ENCODE measurements at places on chromosomes 12 and 14.

GRCh38 chr12:11833174-11833895, 183.9 kb downstream of the ETV6 start:
- no peak for DNase-seq

- DNase-seq, result no peak
Measured at GRCh38 chr12:13843841-13844240, 137.6 kb downstream of the GRIN2B start.

- DNase-seq, result no peak
Measured at GRCh38 chr14:104104076-104104901, 18.8 kb downstream of the ASPG start.

DNA sequence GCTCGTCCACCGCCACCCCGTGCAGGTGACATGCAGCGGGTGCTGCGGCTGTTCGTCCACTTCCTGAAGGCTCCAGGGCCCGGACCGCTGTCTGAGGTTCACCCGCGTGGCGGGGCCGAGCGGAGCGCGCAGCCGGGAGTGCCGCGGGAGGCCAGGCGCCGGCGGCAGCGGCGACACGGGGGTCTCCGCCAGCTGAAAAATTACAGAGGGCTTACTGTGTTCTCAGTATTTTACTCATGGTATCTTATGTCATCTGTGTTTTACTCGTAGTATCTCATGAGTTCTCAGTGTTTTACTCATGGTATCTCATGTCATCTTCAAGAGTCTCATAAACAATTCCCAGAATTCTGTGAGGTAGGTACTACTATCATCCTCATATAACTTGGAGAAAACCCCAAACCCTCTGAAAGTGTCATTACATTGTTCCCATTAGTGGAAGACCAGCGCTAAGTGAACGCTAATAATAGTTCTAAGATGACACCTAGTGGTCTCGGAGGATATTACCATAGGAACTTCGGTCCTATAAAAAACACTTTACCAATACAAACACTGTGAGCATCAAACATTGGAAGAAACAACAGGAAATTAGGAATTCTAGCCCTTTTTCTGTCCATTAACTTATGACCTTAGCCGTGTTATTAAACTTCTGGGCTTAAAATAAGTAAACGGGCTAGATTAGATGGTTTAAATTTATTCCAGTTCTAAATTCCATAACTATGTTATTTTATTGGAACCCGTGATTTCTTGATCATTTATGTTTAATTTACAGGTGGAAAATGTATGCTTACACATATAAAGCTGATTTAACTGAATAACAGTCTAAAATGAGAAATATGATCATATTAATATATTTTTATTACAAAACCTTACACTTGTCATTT, 32.4 kb downstream of the AK7 start:
- no peak for DNase-seq

- DNase-seq, result no peak
Measured at GRCh38 chr14:91429385-91429784, 11.8 kb upstream of the CCDC88C start.

DNA sequence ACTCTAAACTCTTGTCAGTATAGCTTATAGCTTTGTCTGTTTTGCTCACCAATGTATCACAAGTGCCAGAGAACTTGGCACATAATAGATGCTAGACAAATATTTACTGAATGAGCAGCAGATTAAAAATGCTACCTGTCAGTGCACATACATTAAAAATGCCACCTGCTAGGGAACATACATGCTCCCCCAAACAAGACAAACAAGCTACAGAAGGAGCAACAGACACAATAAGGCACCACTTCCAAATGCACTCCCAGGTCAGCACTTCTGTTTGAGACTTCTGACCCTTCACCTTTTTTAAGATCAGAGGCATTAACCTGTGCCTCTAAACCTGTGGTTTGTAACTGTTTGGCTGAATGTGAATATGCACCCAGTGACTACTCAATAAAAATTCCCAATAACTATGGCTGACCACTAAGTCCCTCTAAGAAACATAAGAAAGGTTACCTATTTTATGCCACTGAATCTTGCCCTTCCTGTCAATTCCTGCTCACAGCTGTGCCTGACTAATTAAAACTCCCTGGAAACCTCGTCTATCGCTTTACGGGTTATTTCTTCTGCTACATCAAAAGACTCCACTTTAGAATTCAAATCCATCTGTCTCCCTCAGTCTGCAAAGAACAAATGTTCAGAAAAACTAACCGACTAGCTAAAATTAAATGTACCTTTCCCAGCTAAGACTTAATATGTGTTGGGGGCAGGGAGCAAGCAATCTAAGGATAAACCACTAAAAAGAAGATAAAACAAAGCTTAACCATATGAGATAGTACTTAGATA, 41.0 kb downstream of the HECTD4 start:
- no peak for DNase-seq

DNA sequence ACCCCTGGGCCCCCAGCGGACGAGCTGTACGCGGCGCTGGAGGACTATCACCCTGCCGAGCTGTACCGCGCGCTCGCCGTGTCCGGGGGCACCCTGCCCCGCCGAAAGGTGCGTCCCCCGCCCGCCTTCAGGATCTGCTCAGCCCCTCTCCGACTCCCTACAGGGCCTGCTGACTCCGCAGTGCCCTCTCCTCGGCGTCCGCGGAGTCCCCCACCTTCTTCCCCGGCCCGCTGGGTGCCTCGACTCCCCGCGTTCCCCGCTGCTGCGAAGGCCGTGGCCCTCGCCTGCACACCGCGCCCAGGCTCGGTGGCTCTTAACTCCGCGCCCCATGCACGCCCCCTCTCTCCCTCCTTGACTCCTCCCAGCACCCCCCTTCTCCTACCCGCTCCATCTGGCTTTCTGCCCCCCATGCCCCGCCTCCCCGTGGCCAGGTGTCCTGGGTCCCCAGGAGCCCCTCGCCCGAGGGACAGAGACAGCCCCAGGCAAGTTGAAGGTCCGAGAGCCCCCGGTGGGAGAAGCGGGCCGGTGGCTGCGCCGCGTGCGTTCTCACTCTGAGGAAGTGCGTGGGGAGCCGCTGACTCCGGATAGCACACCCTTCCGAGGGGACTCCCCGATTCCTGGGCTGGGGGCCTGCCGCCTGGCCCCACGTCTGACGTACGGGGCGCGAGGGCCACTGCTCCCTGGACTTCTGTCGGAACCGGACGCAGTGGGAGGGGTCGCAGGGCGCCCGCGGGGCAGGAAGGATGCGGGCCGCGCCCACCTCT, 594 bp downstream of the TAMALIN start:
- DNase-seq, result peak; percentile 23

DNA sequence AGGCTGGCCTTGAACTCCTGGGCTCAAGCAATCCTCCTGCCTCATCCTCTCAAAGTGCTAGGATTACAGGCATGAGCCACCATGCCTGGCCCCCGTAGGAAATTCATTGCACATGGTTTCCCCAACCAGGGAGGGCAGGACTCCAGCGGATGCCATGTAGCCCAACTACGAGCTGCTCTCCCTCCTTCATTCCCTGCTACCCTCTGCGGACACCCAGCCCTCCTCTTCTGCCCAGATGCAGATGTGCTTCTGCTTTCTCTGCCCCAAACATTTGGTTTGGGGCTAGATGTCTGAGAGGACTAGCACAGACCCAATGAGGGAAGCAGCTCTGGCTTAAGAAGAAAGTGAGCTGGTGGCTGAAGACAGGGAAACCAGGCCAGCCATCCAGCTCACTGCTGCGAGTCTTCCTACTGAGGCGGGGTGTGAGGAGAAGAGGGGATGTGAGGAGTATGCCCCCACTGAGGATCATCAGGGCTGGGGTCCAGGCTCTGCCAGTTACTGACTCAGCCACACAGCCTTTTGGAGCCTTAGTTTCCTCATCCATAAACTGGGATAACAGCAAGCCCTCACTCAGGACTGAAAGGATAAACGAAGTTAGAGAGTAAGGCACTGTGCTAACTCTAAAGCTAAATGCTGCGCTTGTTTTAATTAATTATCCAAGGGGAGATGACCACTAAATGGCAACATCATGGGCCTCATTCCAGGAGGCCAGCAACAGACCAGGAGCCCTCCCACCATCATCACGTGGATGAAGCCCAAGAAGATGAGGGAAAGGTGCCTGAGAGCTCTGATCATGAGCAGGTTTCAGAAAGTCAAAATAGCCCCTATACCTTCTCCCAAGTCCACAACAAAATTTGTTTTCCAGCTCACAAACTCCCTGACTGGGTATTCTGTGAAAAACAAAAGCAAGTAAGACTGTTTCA, 10.9 kb downstream of the CTDSP2 start:
- no peak for DNase-seq

DNA sequence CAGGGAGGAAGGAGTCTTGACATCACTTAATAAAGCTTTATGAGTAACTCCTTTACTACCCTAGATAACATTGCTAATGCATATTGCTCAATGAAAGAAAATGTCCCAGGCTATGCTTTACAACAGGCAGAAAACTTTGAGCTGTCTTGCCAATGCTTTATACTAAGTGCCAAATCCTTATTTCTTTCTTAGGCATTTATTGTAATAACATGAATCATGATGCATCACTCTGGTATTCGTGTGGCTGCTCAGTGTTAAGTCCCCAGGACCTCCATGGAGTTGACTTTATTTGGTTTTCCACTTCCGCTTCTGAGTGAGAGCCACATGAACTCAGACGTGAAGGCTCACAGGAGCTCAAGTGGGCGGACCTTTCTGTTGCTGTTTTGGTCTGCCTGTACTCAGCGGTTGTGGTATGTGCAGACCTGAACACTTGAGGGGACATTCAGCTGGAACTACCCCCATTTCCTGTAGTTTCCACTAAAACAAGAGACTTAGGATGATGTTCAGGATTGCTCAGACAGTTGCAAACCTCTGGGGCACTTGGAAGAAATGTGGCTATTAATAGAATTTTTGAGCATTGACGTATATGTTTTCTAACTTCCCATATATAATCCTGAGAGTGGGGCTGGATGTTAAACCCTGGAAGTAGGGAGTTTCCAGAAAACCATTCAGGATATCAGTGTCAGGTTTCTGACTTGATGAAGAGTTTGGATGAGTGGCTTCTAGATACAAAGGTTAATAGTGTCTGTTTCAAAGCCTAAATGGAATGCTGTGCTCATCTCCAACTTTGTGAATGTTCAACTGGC, 258.6 kb downstream of the MSRB3 start:
- DNase-seq, result no peak

GRCh38 chr14:68577802-68578541, 214.9 kb downstream of the ZFP36L1 start:
- DNase-seq, result no peak

DNA sequence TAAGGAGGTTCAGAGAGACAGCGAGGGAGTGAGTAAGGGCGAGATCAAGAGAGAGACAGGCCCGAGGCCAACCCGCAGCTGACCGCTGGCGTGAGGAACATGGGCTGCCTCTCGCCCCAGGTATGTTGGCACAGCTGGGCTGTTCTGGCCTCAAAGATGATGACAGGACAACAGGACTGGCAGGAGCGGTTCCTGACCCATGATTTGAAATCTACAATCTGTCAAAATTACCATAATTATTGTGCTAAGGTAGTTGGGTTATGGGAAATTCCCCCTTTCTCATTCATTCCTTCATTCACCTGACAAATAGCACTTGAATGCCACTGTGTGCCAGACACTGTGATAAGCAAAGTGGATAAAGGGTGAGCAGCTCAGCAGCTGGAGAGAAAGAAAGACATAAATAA, 5.1 kb upstream of the ENDOU start:
- no peak for DNase-seq

DNA sequence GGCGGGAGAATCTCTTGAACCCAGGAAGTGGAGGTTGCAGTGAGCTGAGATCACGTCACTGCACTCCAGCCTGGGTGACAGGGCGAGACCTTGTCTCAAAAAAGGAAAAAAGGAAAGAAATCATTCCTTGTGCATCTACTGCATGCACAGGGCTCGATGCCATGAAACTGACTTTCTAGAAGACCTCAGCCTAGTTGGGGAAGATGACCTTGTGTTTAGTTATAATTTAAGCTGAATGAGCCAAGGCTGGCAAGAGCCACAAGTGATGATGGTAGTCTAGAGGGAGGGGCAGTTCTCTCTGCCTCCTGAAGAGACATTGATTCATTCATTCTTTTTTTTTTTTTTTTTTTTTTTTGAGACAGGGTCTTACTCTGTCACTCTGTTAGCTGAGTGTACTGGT, 24.2 kb downstream of the ACACB start:
- no peak for DNase-seq

- DNase-seq, result no peak
Measured at GRCh38 chr12:121170151-121170550, 37.5 kb downstream of the P2RX7 start.

DNA sequence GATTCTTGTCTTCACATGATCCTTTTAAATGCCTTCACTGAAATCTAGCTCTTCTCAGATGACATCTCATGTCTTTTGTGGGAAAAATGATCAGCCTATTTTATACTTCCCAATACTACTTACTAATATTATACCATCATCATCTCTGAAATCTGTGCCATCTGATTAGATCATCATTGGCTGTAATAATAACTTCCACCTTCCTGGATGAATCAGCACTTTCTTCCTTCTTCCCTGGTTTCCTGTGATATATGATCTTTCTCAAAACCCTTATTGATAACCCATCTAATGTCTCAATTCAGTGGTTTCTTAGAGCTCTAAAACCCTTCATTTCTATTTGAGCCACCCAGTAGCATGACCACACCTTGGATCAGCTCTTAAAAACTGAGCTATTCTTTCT, 30.9 kb downstream of the GPR137C start:
- no peak for DNase-seq

GRCh38 chr12:6613776-6614512, 6.8 kb upstream of the CHD4 start:
- no peak for DNase-seq

DNA sequence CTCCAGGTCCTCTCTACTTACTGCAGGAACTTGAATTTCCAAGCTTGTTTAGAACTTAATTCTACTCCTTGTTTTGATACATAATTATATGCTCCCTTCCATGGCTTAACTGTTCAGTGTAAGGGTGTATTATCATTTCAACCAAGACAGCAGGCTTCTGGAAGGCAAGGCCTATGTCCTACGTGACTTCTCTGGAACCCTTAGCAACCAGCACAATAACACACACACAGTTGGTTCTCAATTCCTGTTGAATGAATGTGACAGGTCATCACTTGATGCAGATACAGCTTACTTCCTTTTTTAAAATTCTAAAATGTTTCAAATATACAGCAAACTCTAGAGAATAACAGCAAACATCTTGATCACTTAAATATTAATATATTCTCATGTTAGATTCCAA, 77.7 kb upstream of the COCH start:
- DNase-seq, result no peak

GRCh38 chr14:103260629-103261124, 73.4 kb upstream of the EIF5 start:
- no peak for DNase-seq

DNA sequence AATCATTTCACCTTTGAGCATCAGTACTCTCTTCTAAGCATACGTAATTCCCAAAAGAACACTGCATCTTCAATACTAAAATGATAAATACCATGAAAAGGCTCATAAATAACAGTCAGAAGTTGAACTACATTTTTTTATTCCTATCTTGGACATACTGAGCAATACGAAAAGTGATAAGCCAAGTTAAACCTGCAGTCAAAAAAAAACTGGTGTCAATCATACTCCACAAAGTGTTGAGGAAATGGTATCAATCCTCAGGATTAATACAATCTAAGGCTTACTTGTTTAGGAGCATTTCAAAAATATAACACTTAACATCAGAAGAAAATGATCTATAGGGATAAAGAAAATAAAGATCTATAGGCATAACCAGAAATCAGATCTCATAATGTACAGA, 5.5 kb downstream of the BTG1 start:
- no peak for DNase-seq

All from stimulated activated CD4-positive, alpha-beta T cell treated with anti-CD3 and anti-CD28 coated beads, Interleukin-15, amount 100 ng/mL, for 1 hour (primary cell).